ENCODE measurements at places on chromosomes 1 and 21. TPM values are rescaled to one million over a fixed set of nuclear protein-coding genes. Genes with fewer than 3 reads are reported as not detected.

Gene RGS2
- total RNA-seq, result 81.8 TPM

- peaks cover 95% of the 10 kb centered on the region for H3K27me3 ChIP-seq
- H3K27ac ChIP-seq, result no peak overlapping the region
- H3K4me1 ChIP-seq, result peaks cover 20% of the 10 kb centered on the region
- H3K36me3 ChIP-seq, result no peaks in the 10 kb centered on the region
- no peak overlapping the region for H3K4me3 ChIP-seq
Observed at GRCh38 chr1:118979754-118980575, 8.2 kb downstream of the TBX15 start.

GRCh38 chr1:7048395-7048794 lies 263.1 kb downstream of the CAMTA1 start:
- H3K4me1 ChIP-seq, result peaks cover 55% of the 10 kb centered on the region
- no peaks in the 10 kb centered on the region for H3K27me3 ChIP-seq
- H3K36me3 ChIP-seq, result peaks cover 3% of the 10 kb centered on the region
- H3K4me3 ChIP-seq, result no peak overlapping the region
- no peak for DNase-seq

DNA sequence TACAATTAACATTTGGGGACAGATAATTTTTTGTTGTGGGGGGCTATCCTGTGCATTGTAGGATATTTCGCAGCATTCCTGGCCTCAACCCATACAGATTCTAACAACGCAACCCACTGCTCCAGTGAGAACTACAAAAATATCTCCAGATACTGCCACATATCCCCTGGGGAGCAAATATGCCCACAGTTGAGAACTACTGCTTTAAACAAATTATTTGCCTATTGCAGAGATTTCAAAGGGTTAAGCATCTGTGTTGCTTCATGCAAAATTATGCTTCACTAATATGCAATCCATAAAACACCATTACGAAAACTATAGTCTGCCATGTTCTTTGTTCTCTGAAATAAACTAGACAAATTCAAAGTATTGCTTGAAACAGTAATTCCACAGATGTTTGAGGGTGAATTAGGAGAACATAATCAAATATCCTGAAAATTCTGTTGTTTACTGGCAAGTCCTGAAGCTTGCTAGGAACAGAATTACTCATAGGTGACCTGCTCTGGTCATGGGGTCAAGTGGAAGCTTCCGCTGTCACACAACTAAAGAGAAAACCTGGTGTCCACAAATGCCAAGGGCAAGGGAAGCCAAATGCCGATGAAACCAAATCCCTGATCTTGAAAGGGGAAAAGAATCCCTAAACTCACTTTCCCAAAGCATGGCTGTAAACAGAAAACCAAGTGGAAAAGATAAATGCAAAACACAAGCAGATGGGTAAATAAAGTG lies 149.4 kb downstream of the RERE start:
- H3K4me1 ChIP-seq, result peaks cover 15% of the 10 kb centered on the region
- no peak overlapping the region for H3K4me3 ChIP-seq

GRCh38 chr1:42423681-42424080 lies 32.1 kb downstream of the ZMYND12 start:
- no peak overlapping the region for H3K4me3 ChIP-seq
- H3K36me3 ChIP-seq, result no peaks in the 10 kb centered on the region
- H3K27me3 ChIP-seq, result no peaks in the 10 kb centered on the region
- H3K4me1 ChIP-seq, result peaks cover 30% of the 10 kb centered on the region
- no peak for DNase-seq

- H3K27ac ChIP-seq, result no peak overlapping the region
- no peak for DNase-seq
- H3K4me1 ChIP-seq, result no peaks in the 10 kb centered on the region
- H3K36me3 ChIP-seq, result no peaks in the 10 kb centered on the region
- H3K27me3 ChIP-seq, result no peaks in the 10 kb centered on the region
- H3K4me3 ChIP-seq, result no peak overlapping the region
Observed at GRCh38 chr1:117732065-117732797, 126.4 kb downstream of the TENT5C start.
